ENCODE measurements at places on chromosomes 2 and 18. TPM values are rescaled to one million over a fixed set of nuclear protein-coding genes. Genes with fewer than 3 reads are reported as not detected.

GRCh38 chr2:238717084-238717483 lies 130.8 kb upstream of the TWIST2 start:
- no peak for DNase-seq

DNA sequence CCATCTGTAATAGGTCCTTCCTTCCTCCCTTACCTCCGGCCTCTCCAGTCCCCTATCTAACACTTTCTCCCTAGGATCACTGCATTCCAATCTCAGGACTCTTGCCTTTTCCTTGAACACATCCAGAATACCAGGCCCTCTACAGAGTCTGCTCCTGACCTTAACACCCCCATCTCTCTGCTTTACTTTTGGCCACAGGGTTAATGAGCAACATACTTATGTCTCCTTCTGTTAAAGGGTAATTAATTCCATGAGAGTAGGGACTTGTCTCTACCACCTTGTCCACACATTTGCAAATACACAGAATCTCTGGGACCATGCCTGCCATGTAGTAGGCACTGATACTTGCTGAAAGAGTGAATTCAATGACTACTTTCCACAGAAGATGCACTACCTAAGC lies 94.9 kb downstream of the COBLL1 start:
- no peak for DNase-seq

DNA sequence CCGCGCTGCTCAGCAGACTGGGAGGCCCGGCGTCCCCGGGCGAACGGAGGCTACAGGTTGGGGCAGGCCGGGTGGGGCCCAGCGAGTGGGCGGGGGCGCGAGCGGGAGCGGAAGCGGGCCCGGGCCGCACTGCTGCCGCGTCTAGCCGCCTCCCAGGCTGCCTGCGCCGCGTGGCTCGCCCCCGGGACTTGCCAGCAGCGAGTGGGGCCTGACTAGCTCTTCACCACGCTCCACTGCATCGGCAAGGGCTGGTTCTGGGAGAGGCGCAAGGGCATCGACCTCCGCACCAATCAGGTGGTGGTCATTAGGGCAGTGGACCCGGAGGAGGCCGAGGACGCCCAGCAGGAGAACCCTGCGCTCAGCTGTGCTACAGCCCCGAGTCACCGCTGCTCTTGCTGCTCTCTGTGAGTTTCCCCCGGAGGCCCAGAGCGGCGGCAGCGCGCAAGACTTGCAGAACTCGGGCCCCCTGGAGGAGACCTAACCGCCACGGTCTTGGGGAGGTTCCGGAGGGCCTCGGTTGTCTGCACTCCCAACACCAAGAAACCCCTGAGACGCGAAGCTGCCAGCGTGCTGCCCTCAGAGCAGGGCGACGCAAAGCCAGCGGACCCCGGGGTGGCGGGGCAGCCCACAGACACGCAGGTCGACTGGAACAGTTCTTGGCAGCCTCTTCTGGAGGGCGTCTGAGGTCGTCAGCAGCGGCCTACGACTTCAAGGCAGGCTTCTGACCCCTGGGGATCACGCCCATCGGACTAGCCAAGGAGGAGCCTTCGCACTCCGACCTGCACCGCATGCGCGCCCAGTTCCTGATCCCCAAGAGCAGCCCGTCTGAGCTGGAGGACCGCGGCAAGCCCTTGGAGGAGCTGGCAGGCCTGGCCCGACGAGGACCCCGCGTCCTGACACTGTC lies 27.2 kb upstream of the PTPN2 start:
- DNase-seq: no peak

DNA sequence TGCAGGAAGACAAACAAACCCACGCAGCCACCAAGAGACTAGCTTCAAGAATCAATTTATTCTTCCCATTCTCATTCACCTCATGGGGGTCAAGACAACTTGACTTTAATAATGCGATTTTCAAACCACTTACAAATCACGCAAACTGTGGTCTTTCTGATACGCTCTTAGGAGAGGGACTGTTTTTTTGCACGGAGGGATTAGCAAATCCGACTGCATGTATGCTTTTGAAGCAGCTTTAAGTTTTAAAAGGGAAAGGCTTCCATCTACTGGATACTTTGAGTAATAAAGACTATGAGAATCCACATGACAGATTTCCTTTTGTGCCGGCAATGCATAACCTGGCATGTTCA lies 322.9 kb upstream of the KCNJ3 start:
- peak; percentile 83 for DNase-seq

DSG1 gene
- not detected for total RNA-seq

DNA sequence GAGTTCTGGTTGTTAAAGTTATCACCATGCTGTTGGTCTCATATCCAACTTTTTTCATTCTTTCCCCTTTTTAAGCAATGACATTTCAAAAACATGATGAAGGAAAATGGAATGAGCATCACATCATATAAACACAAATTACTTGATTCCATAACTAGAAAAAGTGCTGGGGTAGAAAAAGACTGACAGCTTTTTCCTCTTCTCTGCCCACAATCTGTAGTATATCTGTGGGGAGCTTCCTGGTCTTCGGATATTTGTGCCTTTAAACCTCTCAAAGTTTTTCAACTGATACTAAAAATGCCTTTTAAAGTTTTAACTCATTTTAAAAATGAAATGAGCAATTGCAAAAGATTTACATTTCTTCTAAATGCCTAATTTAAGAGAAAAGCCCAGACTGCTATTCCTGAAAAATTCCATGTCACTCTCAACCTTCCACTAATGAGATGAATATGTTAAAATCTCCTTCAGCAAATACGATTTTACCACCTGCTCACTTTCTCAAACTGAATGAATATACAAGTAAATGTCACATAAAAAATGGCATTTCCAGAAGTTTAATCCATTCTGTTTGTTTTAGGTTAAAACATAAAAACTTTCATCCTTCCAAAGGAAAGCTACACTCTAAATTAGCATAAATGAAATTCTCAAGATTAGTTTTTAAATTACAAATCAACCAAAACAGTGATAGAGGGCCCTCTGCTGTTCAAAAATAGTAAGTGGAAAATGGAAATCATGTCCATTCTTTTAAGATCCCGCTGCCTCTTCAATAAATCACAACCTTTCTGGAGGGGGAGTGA lies 2.1 kb downstream of the DNAH7 start:
- DNase-seq: peak; percentile 36

- no peak for DNase-seq
These were observed 201.2 kb downstream of the CMPK2 start for GRCh38 chr2:6664332-6665061.

GRCh38 chr18:23887035-23887434 lies 127.5 kb upstream of the TTC39C start:
- no peak for DNase-seq

DNA sequence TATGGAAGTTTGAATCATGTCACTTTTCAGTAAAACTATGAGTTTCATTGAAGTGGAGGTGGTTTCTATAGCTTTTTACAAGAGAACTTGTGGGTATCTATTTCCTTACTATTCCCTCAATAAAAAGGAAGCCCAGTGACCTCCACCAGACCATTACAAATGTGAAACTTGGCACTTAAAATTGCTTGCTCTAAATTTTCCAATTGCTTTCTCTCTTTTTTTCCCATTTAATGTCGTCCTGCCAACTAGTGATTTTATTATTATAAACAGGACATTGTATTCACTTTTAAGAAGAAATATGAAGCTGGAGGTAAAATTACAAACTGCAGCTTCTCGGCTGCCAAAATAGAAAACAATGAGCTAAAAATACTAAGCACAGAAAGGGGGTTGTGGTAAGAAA lies 208.2 kb upstream of the ALPP start:
- no peak for DNase-seq

DNA sequence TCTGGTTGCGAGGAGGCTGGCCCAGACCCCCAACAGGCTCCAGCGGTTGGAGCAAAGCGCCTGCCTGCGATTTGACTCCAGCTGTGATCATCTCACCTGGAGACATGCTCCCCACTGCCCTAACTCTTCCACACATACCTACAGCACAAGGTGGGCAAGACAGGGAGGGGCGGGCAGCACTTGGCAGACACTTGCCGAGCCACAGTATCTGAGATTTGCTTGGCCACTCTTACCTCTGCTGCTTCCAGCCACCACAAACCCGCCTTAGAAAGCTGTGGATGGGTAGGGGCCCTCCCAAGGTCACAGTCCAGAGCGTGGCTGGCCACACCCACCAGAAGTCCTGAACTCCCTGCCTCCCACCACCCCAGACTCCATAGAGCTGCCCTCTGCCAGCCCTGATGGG lies 8.2 kb downstream of the CYP26B1 start:
- no peak for DNase-seq

KCNJ3 gene
- not detected for total RNA-seq

GRCh38 chr2:8376603-8377410 lies 305.0 kb upstream of the ID2 start:
- peak; percentile 15 for DNase-seq

DNA sequence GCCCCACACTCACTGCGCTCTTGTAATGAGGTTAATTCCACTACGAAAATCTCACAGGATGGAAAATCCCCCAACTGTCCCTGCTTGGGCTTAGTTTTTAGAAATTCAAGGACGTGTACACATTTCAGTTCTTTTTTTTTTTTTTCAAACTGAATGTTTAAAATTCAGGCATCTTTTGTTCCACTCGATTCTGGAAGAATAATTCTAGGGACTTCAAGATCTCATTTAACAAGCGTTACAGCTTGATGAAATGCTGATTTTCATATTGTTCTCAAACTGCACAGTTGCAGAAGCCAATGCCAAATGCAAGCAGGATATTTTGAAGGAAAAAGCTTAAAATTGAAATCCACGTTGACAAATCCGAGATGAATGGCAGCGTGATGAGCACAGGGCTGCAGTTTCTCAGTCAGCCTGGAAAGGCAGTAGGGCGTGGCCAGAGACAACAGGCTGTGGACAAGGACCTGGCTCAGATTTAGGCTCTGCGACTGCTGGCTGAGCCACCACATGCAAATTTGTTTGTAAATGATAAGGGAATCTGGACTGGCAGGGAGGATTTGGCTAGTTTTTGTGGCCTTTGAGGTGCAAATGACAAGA lies 128.1 kb upstream of the MYCN start:
- DNase-seq: no peak

DNA sequence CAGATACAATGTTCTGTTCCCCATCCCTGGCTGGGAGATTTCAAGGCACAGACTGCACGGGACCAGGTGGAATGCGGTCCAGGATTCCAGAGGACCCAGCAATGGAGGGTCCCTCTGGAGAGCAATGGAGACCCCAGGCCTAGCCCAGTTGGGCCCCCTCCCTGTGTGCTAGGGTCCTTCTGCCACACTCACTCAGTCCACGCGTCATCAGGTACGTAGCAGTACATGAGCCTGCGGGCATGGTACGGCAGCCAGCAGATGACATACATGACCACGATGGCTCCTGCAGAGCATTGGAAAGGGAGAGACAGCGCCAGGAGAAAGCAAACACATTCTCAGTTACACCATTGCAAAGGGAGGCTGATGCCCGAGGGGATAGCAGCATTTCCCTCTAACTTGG lies 10.1 kb downstream of the NTSR2 start:
- no peak for DNase-seq

LHCGR gene
- total RNA-seq: not detected

DNA sequence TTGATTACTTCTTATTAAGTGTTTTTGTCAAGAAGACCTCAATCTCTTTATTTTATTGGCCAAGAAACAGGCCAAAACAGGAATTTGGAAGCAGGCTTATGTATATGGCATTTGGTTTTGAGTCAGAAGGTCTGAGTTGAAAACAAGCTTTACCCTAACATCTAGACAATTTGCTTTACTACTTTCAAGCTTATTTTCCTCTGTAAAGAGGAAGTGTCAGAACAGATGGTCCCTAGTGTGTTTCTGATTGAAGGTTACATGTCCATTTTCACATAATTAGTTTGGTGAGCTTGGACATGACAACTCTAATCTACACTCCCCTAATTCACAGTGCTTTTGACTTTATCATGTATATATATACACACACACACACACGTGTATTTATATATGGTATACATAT lies 19.8 kb upstream of the MAP4K4 start:
- no peak for DNase-seq

DNA sequence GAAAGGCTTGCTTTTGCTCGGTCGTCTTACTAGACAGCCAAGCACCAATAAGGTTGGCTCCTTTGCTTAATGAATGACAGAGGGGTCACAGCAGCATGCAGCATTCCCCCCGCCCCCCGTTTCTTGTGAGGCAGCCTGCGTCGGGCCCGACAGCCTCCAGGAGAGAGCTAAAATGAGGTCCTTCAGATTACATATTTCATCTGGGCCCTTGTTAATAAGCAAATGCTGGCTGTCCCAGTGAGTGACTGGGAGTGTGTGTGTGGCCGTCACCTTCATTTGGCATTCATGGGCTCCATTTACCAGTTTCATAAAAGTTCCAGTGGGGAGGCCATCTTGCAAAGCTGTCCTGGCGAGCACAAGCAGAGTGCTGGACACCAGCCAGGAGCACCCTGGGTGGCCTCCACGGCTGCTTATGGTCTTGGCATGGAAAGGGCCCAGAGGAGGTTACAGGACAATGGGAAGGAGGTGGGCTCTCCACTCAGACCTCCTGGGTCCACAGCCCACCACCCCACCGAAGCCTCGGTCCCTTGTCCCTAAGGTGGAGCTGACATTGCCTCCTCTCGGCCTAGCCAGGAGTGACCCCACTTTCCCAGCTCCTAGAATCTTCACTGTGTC lies 37.2 kb downstream of the ODC1 start:
- no peak for DNase-seq

DNA sequence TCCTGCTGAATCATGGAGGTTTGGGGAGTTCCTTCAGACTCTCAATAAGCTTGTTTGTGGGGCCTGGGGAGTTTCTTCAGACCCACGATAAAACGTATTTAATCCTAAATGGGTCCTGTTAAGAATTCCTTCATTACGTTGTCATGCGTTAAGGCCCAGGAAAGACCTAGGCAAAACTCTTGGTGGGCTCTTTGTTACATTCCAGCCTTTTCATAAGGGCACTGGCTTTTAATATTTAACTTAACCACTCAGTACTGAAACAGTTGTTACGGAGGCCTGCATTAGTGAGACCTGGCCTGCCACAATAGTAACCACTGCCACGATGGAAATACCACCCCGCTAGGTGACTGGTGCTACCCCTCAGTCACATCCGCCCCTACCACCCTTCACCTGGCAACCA lies 17.5 kb upstream of the BIN1 start:
- DNase-seq: no peak

KATNAL2 gene
- total RNA-seq: 5.1 TPM

- DNase-seq: no peak
These were observed 87.8 kb downstream of the HDAC4 start for GRCh38 chr2:239312741-239313667.

- no peak for DNase-seq
These were observed 120.4 kb downstream of the RNF152 start for GRCh38 chr18:61772293-61772848.

DNA sequence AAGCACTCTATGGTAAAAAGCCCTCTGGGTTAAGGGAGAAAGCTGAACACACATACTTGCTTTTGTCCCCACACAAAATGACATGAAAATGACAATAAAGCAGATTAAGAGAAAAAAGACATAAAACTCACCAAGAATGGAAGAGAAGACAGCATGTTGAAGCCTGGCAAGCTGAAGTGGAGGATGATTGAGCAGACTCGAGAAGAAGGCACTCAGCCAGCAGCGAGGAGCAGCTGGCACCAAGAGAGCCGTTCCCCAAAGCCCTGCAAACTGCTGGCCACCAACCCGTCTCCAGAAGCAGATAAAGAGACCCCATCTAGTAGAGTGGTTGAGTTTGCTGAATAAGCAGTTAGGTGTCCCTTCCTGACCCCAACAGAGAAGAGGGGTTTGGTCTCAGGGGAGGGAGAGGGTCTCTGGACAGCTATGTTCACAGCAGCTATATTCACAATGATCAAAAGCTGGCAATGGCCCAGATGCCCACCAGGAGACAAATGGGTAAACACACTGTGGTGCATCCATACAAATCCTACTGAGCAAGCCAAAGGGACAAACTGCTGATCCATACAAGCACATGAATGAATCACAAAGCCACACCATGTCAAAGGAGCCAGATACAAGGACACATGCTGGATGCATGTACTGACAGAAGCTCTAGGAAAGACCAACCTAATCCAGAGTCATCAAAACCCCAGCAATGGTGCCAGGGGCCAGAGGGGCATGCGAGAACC lies 36.9 kb downstream of the FAM168B start:
- DNase-seq: no peak

ADCYAP1 gene
- not detected for total RNA-seq

All from A172 (cell line).